GM04503 (cell line): ENCODE measurements at places on chromosomes 4 and X.

DNA sequence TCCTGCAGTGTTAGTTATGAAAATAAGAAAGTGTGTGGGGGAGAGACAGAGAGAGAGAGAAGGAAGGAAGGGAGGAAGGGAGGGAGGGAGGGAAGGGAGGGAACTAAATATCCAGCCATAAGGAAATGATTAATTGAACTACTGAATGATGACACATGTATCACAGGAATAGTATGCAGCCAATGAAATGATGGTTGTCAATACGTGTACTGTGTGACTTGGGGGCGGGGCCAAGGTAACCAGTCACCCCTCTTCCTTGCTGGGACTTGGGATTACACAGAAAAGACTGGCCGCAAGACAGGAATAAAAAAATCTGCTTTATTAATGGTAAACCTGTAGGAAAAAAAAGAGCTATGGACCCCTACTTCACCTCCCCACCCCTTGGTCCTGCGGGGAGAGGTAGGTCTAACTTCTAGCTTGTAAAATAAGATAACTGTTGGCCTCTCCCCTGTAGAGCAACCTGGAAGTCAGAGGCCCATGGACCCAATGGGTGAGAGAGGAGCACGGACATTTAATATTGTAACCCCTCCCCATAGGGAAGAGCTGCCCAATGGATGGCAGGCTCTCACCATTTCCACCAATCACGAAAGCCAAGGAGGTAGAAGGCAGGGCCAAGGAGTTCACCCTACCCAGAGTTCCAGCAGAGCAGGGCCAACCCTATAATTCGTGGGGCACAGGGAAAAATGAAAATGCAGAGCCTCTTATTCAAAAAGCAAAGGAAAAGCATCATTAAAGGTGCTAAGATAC is 7.4 kb downstream of the PPP2R2C start:
- no peak for DNase-seq

GRCh38 chr4:48100256-48100655 is 33.8 kb downstream of the TXK start:
- DNase-seq, result no peak

DNA sequence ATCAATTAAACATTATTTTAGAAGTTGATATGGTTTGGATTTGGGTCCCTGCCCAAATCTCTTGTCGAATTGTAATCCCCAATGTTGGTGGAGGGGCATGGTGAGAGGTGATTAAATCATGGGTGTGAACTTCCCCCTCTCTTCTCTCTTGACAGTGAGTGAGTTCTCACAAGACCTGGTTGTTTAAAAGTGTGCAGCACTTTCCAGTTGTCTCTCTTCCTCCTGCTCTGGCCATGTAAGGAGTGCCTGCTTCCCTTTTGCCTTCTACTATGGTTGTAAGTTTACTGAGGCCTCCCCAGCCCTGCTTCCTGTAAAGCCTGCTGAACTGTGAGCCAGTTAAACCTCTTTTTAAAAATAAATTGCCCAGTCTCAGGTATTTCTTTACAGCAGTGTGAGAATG is 141.4 kb downstream of the GALNTL6 start:
- no peak for DNase-seq

DNA sequence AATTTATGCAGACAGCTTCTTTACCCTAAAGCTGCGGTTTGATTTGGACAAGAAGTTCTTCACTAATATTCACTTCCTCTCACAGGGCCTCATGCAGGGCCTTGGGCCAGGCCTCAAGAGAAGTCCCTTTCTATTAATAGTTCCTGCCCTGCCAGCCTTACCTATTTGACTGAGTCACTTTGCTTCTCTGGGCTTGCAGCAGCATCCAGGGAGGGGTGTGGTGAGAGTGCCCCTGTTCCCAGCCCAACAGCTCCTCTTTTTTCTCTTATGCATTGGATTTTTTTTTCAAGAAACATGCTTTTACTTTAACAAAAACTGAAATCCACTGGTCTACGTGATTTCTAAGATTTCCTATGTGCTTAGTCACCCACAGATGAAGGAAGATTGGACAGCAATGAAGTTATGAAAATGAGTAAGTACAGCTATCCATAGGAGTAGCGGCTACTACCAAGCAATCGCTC is 26.7 kb downstream of the FAM156B start:
- peak; percentile 9 for DNase-seq

GRCh38 chr4:16826406-16826910 is 72.0 kb downstream of the LDB2 start:
- DNase-seq, result no peak

GRCh38 chrX:20399728-20400414 is 133.2 kb upstream of the RPS6KA3 start:
- DNase-seq, result no peak

DNA sequence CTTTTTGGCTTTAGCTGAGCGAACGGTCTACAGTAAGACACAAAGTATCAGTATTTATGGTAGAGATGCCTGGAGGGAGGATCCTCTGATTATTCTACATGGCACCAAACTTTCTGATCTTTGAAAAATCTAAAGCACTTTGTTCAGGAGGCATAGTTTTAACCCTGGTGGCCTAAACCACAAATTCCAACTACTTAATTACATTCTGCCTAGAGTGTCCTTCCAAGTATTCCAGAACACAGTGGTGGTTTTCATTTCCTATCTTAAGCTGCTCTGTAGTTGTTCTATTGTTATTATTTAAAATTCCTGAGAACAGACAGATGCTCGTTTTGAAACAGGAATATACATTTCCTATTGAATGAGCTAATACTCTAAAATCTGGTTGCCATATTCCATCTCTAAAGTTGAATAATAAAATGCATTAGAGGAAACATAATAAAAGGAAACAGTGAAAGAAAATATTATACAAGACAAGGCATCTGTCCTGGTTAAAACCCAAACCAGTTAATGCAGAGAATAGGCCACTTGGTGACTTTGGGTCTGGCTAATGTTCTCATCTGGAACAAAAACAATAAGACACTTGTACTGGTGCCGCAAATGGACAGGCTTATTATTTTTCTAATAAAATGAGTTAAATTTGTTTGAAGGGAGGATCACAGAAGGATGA is 657.4 kb downstream of the SPRY1 start:
- no peak for DNase-seq

DNA sequence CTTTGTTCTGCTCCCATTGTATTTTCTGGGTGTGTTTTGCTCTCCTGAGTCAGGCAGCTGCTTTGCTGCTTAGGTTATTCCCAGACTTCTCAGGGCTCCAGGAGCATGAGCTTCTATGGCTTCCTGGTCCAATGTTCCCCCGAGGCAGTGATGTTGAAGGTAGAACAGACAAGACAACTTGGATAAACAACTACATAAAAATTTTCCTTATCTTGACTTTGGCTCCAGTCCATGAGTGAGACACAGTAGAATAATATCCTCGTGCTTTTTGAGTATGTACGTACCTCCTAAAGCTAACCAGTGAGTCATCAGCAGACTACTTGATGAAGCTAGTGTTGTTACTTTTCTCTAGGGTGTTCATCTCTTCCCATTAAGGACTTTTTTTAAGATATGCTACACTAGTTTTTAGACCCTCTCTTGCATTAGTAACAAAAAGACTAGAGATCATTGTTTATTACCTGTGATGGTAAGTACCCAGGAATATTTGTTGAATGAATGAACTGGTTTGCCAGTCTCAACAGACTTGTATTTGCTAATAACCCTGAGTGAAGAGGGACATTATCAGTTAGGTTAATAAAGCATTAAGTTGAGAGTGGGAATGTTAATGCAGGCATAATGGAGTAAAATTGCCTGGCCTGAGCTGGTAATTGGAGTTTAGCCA is 131.9 kb downstream of the FHIP1A start:
- DNase-seq, result peak; percentile 35

- DNase-seq, result no peak
Measured at GRCh38 chr4:161907590-161907955, 256.2 kb downstream of the FSTL5 start.
